ENCODE measurements at places on chromosomes 2 and 18.

- DNase-seq = no peak
Measured at GRCh38 chr2:150119819-150120218, 367.6 kb downstream of the RND3 start.

DNA sequence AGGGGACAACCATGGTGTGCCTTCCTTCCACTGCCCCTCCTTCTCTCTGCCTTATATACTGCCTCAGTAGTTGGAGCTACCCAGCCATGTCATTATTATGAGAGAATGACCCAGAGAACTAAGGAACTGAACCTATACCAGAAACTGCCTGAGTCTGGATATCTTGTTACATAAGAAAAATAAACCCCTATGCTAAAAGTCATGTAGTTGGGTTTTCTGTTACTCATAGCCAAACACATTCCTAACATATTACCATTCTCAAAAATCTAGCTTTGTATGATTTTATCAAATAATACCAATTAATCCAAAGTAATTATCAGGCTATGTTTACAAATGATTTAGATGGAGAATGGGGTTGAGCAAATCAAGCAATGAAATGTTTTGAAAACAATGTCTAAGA is 15.0 kb upstream of the KLF7 start:
- no peak for DNase-seq

- no peak for DNase-seq
Measured at GRCh38 chr2:196409376-196409775, 230.1 kb upstream of the CCDC150 start.

GRCh38 chr2:149363958-149364357 is 33.6 kb downstream of the LYPD6 start:
- DNase-seq = no peak

GRCh38 chr2:209663139-209663538 is 108.5 kb upstream of the UNC80 start:
- DNase-seq = no peak

GRCh38 chr2:8627019-8627691 is 54.7 kb upstream of the ID2 start:
- DNase-seq = no peak

DNA sequence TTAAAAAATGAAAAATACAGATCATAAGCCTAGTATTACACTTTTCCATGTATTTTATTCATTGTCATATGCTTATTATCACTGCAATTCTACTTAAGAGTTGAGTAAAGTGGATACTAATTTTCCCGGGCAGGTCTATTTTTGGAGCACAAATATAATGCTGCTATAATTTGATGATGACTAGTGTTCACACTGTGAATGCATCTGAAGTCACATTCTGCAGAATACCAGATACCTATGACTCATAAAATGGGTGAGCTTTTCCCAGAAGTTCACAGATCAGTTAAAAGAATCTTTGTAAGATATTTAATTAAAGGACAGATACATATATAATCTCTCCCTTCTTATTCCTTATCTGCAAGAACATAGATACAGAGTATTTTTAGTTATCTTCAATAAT is 79.8 kb upstream of the MC4R start:
- no peak for DNase-seq

- no peak for DNase-seq
Measured at GRCh38 chr18:21803495-21803894, 62.9 kb downstream of the MIB1 start.

- no peak for DNase-seq
Measured at GRCh38 chr2:162838136-162838497, 450 bp downstream of the KCNH7 start.

DNA sequence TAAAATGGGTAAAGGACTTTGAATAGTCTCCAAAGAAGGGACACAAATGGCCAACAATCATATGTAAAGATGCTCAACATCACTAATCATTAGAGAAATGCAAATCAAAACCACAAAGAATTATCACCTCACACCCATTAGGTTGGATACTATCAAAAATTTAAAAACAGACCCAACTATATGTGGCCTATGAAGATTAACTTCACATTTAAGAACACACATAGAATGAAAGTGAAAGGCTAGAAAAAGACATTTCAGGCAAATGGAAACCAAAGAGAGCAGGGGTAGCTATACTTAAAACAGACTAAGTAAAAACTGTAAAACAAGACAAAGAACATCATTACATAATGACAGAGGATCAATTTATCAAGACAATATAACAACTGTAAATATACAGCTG is 53.5 kb upstream of the ASPRV1 start:
- DNase-seq = no peak

DNA sequence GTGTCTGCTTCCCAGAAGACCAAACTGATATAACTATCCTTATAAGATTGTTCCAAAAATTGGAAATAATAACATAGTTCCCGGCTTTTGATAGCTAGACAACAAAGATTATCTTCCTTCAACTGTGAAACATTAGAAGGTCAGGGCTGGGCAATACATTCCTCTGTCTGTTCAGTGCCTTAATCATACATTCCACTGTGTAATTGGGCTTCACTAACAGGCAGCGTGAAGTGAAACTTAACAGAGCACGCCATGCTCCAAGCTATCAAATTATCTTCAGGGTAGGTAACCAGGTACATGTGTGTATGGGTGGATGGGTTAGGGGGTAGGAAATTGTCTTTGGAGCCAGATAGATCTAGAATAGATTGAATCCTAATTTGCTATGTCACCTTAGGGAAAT is 23.5 kb upstream of the ARL5A start:
- DNase-seq = no peak

GRCh38 chr2:215754546-215754945 is 258.8 kb downstream of the MREG start:
- no peak for DNase-seq

GRCh38 chr18:13572148-13572547 is 154.2 kb downstream of the FAM210A start:
- DNase-seq = no peak

- DNase-seq = no peak
Measured at GRCh38 chr2:199764273-199764800, 86.7 kb downstream of the FTCDNL1 start.

- DNase-seq = no peak
Measured at GRCh38 chr2:101854877-101855276, 136.9 kb upstream of the IL1R2 start.

GRCh38 chr18:67381608-67382150 is 134.8 kb downstream of the DSEL start:
- DNase-seq = no peak

GRCh38 chr2:71884303-71885042 is 263.2 kb downstream of the CYP26B1 start:
- no peak for DNase-seq

GRCh38 chr2:223101340-223102039 is 49.5 kb downstream of the KCNE4 start:
- DNase-seq = no peak

DNA sequence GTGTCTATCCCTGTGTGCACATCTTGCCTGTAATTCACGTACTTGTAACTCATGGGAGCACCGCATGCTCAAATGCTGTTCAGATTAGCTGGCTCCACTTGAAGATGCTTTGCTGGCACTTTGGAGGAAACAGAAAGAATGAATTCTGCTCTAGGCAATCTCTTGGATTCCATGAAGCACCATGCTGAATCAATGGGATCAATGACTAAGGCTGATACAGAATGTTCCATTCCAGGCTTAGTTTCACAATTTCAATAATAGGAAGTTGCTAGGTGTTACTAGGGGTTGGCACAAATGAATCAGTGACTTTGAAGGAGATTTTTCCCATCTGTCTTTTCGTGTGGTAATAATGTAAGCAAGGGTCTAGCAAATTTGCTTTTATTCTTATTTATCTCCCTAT is 328.8 kb downstream of the OSR1 start:
- DNase-seq = no peak

Data from CD4-positive, alpha-beta T cell treated with Interleukin-4 for 4 hours (primary cell).